ENCODE measurements at places on chromosomes 6 and 20. TPM values are rescaled to one million over a fixed set of nuclear protein-coding genes. Genes with fewer than 3 reads are reported as not detected.

SH3BGRL2 gene
- total RNA-seq, result 2.7 TPM

TGM3 gene
- total RNA-seq, result 0.09 TPM

KHDC1L gene
- not detected for total RNA-seq

CGA gene
- 0.16 TPM for total RNA-seq

SNAP91 gene
- not detected for total RNA-seq

MYH7B gene
- 0.26 TPM for total RNA-seq

KIAA0408 gene
- 1.4 TPM for total RNA-seq

Data from bronchial smooth muscle cell (primary cell).